ENCODE measurements at places on chromosomes 5 and 9.

DNA sequence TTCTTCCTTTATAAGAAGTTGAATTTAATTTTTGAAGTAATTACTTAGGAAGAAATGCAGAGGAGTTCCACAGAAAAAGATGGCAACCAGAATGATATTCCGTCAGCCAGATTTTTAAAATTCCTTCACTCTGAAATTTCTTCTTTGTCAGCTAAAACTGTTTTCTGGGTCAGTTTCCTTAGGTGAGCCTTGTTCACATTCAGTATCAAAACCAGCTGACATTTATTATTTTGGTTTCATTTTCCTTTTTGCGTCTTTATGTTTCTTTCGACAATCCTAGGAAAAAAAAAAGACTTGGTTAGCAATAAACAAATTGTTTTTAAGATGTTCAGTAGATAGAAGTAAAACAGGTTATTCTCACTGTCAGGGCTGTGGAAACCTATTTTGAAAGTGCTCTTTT is 4.1 kb upstream of the IARS1 start:
- DNase-seq, result no peak

DNA sequence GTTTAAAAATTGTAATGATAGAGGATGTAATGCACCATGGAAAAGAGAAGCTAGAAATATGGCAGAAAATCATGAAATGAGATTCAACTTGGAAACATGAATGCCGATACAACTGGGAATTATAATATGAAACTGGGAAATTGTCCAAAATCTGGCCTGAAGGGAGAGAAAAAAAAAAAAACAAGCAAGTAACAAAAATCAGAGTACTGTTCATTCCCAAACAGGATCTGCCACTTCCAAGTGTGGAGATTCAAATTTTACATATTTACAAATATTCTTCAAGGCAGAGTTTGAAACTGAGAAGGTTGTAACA is 56.6 kb upstream of the MOCS2 start:
- no peak for DNase-seq

- no peak for DNase-seq
These were observed 18.6 kb downstream of the SERINC5 start for GRCh38 chr5:80237243-80237642.

DNA sequence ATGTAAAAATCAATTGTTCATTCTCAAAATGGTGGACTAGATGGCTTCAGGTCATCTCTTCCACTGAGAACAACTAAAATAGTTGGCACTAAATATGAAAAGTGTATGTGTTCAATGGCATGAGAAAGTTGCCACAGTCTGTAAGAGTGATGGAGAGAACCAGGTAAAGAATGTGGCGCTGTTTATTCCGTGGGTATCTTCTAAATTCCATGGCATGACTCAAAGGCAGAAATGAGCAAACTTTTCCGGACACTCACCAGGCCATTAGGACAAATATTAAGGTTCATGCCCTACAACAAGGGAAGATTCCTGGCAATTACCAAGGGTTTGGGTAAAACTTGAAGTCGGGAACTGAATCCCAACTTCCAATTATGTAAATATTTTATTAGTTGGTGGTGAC is 825.4 kb upstream of the CDH6 start:
- no peak for DNase-seq

GRCh38 chr5:66969963-66970362 is 226.6 kb downstream of the CD180 start:
- DNase-seq, result no peak

GRCh38 chr5:174511714-174512253 is 212.6 kb upstream of the MSX2 start:
- DNase-seq, result no peak

- no peak for DNase-seq
These were observed 9.0 kb downstream of the NIPSNAP3B start for GRCh38 chr9:104772714-104773510.

DNA sequence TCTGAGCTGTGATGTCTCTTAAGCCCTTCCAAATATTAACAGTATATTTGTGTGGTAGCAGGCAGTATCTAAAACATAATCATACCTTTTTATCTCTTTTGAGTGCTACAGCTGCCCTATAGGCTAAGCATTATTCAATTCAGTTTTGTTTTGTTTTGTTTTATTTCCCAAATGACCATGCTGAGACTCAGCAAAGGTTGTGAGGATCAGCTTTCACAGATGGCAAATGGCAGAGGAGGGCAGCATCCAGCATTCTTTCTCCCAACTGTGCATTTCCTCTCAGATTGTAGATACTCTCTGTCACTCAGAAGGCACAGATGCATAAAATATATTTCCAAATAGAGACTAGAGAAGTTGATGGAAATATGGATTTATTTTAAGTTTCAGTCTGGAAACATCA is 90.7 kb downstream of the DAPK1 start:
- DNase-seq, result no peak

GRCh38 chr9:32968101-32969011 is 33.1 kb downstream of the APTX start:
- DNase-seq, result no peak

DNA sequence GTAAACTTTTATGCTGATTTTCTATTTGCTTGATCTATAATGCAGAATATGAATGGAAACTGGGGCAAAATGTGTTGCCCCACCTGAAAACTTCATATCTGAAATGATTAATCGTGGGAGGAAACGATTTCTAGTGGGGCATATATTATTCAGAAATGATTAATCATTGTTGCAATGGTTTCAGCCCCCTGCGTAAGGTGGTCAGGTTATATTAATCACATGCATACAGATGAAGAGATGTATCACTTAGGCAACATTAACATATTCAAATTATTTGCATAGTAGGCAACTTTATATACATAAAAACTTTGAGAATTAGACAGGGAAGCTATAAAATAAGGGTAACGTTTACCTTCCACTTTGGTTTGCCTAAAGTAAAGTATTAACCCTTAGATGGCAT is 49.8 kb downstream of the LSM11 start:
- DNase-seq, result no peak

DNA sequence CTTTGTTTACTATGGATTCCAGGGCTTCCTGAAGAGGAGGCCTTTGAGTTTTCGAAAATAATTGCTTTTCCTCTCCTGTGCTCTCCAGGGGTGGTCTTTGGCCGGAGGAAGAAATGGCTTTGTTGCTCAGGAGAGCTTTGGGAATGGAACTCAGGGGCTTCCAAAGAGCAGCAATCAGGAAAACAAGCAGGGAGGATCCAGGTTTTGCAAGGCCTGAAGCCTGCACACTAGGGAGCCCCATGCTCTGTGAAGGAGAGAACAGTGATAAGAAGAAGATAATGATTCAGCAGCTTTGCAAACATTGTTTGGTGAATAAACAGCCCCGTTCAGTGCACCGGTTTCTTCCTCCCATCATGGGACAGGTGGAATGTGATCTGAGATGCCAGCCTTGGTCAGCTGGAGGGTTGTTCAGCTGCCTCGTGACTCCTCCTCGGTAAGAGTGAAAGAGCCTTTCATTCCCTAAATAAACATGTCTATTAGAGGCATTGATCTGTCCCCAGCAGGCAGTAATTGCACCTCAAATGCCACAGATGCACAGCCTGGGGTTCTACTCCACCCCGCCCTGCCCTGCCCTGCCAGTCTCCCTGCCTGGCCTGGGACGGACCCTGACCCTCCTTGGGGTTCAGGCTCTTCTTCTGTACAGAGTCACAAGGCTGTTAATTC is 11.5 kb upstream of the ALDH1B1 start:
- no peak for DNase-seq

GRCh38 chr5:139748505-139748826 is 47.1 kb upstream of the PSD2 start:
- DNase-seq, result no peak
